Fibroblast of skin of left biceps (primary cell): ENCODE measurements at places on chromosomes 7 and 10.

DNA sequence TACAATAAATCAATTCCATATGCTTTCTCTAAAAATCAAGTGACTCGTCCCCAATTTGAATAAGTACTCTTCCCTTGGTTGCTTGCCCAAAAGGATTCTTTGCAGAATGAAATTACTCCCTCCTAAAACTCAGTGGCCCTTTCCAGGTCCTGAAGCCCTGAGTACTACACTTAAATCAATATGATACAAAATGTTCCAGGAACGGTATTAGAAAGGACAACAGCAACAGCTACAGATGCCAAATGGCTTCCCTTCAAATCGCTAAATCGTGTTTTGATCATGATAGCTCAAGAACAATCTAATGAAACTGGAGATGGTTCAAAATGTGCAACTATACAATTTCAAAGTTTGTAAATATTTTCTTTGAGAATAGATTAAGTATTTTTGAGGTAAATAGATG is 59.4 kb downstream of the TPK1 start:
- DNase-seq = no peak

GRCh38 chr7:48114589-48114988 is 25.5 kb downstream of the UPP1 start:
- no peak for DNase-seq

- DNase-seq = no peak
Observed at GRCh38 chr10:114767101-114767985, 54.2 kb upstream of the FHIP2A start.

DNA sequence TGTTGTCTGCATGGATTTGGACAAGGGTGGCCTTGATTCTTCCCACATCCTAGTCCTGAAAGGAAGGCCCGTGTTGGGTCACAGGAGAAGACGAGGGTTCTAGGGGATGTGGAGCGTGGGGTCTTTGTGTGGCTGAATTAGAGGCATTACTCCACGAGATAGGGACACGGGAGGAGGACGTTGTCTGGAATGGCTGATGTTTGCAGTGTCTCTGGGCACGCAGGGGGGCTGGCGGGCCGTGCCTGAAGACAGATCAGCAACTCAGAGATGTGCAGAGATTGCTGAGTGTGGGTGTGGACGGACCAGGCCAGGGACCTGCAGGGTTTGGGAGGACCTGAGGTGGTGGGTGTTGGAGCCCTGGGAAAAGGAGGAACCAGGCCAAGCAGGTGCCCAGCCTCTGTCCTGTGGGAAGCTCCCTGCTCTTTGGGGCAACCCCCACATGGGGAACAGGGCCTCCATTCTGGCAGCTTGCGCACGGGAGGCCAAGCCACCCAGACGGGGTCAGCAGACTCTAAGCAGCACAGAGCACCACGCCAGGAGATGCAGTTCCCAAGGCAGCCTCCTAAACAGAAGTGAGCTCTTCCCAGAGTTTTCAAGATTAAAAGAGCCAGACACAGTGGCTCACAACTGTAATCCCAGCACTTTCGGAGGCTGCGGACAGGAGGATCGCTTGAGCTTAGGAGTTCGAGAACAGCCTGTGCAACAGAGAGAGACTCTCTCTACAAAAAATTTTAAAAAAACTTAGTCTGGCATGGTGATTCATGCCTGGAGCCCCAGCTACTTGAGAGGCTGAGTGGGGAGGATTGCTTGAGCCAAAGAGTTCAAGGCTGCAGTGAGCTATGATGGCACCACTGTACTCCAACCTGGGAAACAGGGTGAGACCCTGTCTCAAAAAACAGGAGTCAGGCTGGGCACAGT is 71.0 kb upstream of the GTF2I start:
- DNase-seq = no peak

DNA sequence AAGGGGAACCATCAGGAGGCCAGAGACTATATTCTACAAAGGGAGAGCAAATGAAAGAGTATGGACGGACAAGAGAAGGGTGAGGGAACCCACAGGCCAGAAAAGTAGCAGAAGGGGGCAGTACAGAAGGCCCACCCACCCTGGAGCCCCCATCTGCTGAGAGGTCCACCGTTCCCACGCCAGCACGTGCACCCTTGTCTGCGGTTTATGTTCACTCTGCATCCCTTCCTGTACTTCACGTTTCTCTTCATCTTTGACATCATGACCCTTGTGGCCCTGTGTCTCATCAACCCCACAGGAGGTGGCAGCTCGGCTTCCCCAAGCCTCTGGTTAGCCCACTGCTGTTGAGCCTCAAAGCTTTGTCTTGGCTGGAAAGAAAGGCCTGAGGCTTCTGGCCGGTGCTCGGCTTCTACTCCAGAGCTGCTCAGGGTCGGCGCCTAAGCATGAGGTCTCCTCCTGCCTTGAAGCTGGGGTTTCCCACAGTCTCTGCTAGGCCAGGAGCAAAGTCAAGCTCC is 138.0 kb downstream of the DLG5 start:
- DNase-seq = no peak

DNA sequence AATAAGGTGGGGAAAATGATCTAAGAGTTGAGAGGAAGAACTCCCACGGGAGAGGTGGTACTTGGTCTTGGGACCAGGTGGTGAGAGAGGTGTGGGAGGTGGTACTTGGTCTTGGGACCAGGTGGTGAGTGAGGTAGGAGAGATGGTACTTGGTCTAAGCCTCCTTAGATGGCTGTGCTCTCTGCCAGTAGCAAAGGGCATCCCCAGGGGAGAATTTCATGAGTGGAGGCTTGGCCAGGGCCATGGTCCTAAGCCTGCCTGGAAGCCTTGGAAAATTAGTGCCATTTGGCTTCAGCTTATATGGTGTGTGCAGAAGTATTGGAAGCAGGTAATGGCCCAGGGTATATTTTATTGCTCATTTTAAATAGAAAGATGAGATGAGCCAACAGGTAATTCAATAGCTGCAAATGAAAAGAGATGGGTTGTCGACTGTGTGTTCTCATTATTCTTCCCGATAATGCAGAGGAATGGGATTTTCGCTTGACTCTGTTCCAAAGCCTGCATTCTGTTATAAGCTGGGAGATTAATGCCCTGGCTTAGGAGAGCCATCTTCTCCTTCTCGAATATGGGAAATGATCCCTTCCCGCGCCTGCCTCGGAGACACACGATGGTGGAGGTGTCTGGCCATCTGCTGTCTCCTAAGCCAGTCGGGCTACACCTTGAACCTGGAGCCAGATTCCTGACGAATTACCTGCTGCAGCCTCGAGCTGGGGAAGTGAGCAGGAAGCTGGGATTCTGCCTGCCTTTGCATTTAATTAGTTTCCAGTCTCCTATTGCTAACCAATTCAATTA is 287.8 kb downstream of the GALNT17 start:
- DNase-seq = no peak

GRCh38 chr7:70457482-70457881 is 674.5 kb upstream of the GALNT17 start:
- no peak for DNase-seq

DNA sequence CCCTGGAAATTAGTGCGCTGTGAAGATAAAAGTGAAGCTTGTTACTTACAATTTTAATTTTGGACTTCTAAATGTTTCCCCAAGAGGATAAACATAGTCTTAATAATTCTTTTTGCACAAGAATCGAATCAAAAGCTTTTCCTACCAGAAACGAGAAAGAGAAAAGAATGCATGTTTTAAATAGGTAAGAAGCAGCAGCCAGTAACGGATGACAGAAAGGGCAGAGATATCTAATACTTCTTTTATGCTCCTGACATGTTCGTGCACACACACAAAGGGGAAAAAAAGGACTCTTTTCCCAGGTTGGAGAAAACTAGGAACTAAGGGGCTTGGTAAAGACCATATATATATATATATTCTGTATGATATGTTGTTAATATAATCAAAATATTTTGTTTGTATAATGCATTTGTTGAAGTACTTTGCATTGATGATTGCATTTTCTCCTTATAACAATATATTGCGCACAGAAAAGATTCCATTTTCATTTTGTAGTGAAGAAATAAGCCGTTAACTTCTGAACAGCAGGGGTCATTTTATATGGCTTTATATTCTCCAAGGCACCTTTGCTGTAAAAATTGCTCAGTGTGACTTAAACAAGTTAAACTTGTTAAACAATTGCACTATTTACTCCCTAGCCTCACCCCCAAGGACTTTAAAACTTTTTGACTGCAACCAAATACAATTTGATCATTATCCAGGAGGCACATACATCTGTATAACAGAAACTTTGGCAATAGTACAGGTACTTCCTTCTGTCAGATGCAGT is 2.2 kb downstream of the PRKAR2B start:
- DNase-seq = no peak

GRCh38 chr7:19747740-19748339 is 25.6 kb downstream of the TMEM196 start:
- DNase-seq = no peak

DNA sequence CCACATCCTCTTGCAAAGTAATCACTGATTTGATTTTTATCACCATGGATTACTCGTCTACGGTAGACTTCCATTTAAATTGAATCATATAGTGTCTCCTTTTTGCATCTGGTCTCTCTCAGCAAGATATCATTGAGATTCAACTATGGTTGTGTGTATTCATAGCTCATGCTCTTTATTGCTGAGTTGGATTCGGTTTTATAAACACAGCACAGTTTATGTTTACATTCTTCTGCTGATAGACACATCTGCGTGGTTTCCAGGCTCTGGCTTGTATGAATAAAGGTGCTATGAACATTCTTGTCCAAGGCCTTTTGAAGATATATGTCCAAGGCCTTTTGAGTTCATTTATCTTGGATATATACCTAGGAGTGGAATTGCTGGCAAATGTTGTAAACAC is 356.5 kb upstream of the CELF2 start:
- DNase-seq = no peak

DNA sequence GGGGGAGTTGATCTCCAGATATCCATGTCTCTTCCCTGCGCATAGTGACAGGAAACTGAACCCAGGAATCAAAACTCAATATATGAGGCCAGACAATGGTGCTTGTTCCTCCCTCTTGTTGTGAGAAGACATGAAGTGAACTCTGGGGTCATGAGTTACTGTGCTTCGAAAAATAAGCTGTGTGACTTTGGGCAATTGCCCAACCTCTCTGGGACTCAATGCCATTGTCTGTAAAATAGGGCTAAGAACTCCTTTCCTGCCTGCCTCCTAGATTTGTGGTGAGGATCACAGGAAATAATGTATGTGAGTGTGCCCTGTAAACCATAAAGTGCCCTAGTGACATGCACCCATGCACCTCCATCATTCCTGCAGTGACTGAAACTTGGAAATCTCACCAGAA is 48.4 kb downstream of the SYPL1 start:
- no peak for DNase-seq

GRCh38 chr7:51134013-51134441 is 182.6 kb downstream of the COBL start:
- no peak for DNase-seq

GRCh38 chr7:116273283-116273917 is 63.1 kb downstream of the TES start:
- no peak for DNase-seq

- peak; percentile 50 for DNase-seq
Observed at GRCh38 chr10:21340331-21340730, 185.2 kb downstream of the SKIDA1 start.

DNA sequence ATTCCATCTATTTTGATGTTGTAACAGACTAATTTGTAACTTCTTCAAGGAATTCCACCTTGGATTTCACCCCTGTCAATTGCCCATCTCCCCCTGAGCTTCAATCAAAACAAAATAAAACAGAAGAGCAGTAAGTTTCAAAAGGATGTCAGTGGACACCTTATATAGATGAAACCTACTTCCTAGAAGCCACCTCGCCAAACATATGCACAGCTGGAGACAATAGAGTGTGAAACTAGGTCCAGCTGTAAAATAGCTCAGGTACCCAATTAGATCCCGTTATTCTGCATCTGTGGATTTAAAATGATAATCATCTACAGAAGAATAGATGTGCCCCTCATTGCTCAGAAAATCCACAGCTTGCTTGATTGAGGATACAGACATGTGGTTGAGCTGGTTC is 598.6 kb downstream of the SH2D4B start:
- DNase-seq = no peak

DNA sequence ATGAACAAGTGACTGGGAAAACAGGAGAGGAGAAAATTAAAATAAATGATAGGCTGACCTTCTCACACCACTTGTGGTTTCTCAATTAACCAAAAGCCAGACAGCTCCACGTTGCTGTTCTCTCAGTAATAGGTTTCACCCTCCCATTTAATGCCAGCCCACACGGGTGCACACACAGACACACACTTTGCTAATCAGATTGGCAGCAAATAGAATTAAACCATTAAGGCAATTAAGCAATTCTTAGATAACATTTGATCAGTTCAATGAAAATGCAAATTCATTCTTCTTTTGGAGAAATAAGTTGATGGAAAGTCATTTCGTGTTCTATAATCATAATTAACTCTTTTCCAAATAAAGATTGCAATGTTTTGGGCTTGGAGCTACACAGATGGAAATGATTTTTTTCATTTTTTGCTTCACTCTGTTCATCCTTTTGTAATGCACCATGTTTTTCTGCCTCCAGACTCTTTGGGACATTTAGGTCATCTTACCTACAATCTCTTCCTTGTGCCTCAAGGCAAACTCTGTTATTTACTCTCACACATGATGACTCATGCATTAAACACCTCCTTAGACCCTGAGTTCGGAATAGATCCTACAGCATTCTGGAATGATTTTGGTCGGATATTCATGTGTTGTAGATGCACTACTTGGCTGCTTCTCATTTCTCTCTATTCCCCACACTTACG is 700.7 kb downstream of the AUTS2 start:
- DNase-seq = no peak

DNA sequence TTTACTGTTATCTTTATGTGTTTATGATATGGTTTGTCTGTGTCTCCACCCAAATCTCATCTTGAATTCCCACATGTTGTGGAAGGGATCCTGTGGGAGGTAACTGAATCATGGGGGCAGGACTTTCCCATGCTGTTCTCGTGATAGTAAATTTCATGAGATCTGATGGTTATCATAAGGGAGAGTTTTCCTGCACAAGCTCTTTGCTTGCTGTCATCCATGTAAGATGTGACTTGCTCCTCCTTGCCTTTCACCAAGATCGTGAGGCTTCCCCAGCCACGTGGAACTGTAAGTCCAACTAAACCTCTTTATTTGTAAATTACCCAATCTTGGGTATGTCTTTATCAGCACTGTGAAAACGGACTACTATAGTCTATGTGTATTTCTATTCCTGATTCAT is 539.0 kb downstream of the ARL4A start:
- no peak for DNase-seq

- no peak for DNase-seq
Observed at GRCh38 chr10:71697938-71698709, 21.5 kb downstream of the C10orf105 start.

GRCh38 chr7:142745091-142745635 is 4.1 kb upstream of the PRSS1 start:
- DNase-seq = no peak

DNA sequence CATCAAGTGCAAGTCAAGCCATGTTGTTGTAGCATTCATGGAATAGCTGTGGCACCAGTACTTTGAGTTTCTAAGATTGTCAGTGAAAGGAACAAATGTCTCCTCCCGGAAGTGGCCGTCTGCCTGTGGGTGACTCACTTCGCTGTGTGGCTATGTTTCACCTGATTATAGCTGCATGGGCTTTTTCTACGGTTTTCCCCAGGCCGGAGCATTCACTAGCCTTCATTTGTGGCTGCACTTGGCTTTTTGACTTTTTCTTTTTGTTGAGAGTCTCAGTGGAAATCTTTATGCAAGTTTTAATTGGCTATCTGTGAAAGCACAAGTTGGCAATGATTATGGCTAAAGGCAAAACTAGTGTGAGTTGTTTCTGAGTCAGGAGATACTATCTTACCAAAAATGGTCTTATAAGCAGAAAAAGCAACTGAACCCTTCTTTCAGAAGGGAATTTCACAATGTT is 35.0 kb downstream of the SRI start:
- no peak for DNase-seq

GRCh38 chr10:62887642-62888041 is 71.5 kb upstream of the EGR2 start:
- no peak for DNase-seq
